GM23248 (cell line): ENCODE measurements at places on chromosomes 1 and 21.
A peak's percentile ranks its signal among the peaks of the same experiment; 100 is the strongest.

DNA sequence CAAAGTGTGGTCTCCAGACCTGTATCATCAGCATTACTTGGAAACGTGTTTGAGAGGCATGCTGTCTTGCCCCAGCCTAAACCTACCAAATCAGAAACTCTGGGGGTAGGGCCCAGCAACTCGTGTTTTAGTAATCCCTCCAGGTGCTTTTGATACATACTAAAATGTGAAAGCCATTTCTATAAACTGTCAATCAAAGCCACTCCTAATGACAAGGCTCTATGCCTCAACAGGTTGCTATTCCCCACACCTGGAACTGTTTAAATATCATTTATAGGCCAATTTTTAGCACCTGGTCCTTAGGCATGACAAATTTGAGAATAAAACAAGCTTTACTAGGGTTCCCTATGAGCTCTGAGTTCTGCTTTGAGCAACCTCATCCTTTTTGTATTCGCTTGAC lies 158.7 kb upstream of the NR5A2 start:
- DNase-seq = no peak
- no peak overlapping the region for H3K27ac ChIP-seq
- no peak overlapping the region for H3K4me3 ChIP-seq
- H3K4me1 ChIP-seq = no peaks in the 10 kb centered on the region; the same call in 1 of the 2 replicates
- H3K36me3 ChIP-seq = no peaks in the 10 kb centered on the region

- no peaks in the 10 kb centered on the region for H3K36me3 ChIP-seq
- no peak overlapping the region for H3K27ac ChIP-seq
- no peak overlapping the region for H3K4me3 ChIP-seq
- H3K4me1 ChIP-seq = no peaks in the 10 kb centered on the region
Measured at GRCh38 chr21:45590726-45591618, 48.7 kb upstream of the SLC19A1 start.

DNA sequence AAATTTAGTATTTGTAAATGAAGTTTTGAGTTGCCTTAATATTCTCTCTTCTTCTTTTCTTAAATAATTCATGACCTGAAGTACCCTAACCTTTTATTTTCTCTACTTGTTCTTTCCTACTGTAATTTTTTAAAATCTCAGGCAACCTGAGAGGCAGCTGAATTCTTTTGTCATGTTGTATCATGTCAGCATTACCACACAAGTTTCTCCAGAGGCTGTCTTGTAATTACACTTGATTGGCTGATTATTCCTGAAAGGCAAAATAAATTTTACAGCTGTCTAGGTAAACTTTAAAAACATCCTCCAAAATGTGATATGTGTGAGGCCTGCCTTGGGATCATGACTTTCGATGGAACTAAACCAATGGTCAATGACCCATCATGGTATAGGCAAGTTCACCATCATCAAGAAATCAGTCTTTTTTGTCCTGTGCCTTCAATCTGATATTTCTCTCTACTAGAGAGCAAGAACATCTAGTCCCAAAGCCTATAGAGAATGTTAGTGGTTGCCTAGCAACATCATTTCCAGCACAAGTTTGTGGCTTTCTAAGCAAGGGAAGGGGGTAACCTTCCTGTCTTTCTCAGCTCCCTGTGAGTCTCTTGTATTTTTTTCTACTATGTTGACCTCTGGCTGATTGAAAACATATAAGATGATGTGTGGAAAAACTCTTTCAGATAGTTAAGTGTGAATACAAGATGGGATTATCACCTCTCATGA lies 115.5 kb downstream of the GABPA start:
- H3K27me3 ChIP-seq = peaks cover 25% of the 10 kb centered on the region; the same call in 1 of the 2 replicates
- no peaks in the 10 kb centered on the region for H3K4me1 ChIP-seq
- H3K4me3 ChIP-seq = no peak overlapping the region
- H3K27ac ChIP-seq = no peak overlapping the region
- no peaks in the 10 kb centered on the region for H3K36me3 ChIP-seq

GRCh38 chr1:163824006-163824405 lies 502.3 kb downstream of the NUF2 start:
- no peaks in the 10 kb centered on the region for H3K36me3 ChIP-seq

DNA sequence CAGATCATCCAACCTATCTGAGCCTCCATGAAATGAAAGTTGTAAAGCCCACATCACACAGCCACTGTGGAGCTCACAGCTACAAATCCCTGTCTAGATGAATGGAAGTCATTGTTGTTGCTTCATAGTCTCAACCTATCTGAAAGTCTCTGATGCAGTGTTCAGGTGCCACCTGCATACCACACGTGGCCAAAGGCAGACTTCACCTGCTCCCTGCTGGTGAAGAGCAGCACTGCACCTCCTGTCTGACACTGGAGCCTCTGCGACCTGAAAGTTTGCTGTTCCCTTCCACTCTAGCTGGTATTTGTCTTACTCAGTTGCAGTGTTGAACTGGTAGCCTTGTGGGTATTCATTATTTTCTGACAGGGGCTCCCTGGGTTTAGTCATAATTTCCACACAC lies 18.4 kb downstream of the LORICRIN start:
- DNase-seq = no peak
- no peaks in the 10 kb centered on the region for H3K36me3 ChIP-seq
- no peak overlapping the region for H3K4me3 ChIP-seq
- H3K27ac ChIP-seq = no peak overlapping the region

DNA sequence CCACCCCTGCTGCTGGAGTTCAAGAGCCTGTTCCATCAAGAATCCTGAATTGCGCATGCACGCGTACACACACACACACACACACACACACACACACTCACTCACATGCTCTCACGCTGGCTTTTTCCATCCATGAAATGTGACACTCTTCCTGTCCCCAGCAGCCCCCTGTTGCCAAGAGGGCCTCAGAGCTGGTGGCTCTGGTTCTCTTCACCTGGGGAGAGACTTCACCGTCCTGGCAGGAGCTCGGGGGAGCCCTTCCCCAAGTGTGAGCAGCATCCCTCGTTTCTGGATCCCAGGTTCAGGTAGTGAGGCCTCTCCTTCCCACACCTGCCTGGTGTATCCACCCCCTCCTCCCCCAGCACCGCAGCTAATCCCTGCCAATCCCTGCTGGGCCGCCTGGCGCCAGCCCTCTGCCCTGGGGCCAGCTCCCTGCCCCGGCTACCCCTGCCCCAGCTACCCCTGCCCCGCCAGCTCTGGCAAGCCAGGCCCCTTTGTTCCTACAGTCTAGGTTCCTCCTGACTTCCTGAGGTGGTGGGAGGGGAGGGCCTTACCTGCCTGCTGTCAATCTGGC lies 9.9 kb downstream of the PLOD1 start:
- DNase-seq = no peak
- H3K27me3 ChIP-seq = no peaks in the 10 kb centered on the region
- peaks cover 22% of the 10 kb centered on the region; the same call in 1 of the 2 replicates for H3K36me3 ChIP-seq
- H3K4me3 ChIP-seq = no peak overlapping the region
- H3K4me1 ChIP-seq = peaks cover 11% of the 10 kb centered on the region; the same call in 1 of the 2 replicates
- no peak overlapping the region for H3K27ac ChIP-seq

- H3K27ac ChIP-seq = no peak overlapping the region
- no peaks in the 10 kb centered on the region for H3K4me1 ChIP-seq
Measured at GRCh38 chr1:104593413-104594187, 843.9 kb downstream of the AMY1C start.

DNA sequence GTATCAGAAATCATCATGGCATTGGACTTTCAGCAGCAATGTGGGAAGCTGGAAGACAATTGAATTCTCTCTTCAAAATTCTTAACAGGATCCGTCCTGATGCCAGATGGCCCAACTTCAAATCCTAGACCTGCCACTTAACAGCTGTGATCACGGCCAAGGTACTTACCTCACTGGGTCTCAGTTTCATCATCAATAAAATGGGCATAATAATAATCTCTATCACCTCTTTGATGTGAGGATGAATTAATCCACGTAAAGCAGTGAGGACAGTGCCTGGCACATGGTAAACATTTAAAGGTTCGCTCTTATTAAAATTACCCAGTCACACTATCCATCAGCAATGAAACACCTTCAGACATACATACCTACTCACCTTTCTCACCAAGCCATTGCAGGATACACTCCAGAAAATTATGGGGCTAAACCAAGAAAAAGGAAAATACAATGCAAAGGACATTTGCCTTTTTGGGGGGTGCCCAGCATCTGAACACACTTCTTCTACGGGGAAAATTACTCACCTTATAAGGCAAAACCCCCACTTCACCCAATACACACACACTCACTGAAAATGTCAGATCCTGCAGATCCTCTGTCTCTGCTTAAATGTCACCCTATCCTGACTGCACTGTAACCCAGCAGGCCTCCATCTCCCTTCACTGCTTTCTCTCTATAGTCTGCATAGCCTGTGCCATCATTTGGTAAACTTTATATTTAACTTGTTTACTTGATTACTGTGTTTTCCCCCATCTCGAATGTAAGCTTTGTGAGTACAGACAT lies 21.7 kb downstream of the GLIS1 start:
- H3K4me1 ChIP-seq = no peaks in the 10 kb centered on the region
- no peak for DNase-seq
- no peak overlapping the region for H3K27ac ChIP-seq
- no peaks in the 10 kb centered on the region for H3K27me3 ChIP-seq
- H3K4me3 ChIP-seq = no peak overlapping the region
- H3K36me3 ChIP-seq = no peaks in the 10 kb centered on the region

- no peak for DNase-seq
- H3K27ac ChIP-seq = no peak overlapping the region
- H3K4me3 ChIP-seq = no peak overlapping the region
- H3K27me3 ChIP-seq = no peaks in the 10 kb centered on the region
Measured at GRCh38 chr1:151963288-151963687, 30.4 kb downstream of the S100A10 start.

DNA sequence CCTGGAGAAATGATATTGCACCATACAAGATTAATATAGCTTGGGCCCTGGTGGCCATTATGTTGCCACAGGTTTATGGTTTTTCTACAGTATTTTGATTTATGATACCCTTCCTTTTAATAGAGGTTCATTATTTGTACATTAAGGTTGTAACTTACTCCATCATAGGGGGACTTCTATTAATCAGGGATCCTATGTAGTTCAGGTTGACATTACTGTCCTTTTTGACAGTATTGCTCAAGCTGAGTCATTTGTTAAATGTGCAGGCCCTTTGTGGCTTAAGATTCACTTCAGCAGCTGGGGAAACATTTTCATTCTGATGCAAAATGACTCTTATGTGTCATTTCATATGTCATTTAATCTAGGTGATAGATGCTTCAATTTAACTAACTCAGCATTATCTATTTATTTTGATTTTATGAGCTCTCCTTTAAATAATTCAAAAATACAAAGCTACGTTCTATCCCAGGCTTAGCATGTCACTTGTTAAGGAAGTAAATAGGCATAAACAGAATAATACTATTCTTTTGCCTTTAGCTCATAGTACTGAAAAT lies 686.9 kb upstream of the NCAM2 start:
- no peak overlapping the region for H3K4me3 ChIP-seq
- no peaks in the 10 kb centered on the region for H3K36me3 ChIP-seq
- no peaks in the 10 kb centered on the region for H3K4me1 ChIP-seq
- H3K27me3 ChIP-seq = no peaks in the 10 kb centered on the region
- no peak for DNase-seq

DNA sequence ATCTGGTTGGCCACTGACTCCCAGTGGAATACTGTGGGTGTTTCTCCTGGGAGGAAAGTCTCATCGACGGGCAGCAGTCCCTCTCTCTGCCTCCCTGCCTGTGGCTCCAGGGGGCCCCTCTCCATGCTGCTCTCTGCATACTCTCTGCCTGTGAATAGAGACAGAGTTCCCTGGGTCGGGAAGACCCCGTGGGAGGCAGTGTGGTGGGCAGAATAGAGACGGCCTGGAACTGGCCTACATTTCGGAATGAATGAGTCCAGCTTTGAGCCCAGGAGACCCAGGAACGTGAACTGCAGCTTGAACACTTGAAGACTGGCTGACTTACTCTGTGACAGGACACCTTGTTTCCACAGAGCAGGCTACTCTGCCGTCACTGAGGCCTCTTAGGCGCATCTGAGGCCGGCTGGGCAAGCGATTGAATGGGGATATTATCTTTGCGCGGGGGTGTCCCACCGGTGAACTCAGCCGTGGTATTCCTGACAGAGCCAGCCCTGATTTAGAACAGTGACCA lies 64.0 kb downstream of the KIF21B start:
- H3K36me3 ChIP-seq = no peaks in the 10 kb centered on the region
- DNase-seq = no peak
- no peak overlapping the region for H3K27ac ChIP-seq
- H3K27me3 ChIP-seq = peaks cover 18% of the 10 kb centered on the region
- H3K4me1 ChIP-seq = no peaks in the 10 kb centered on the region

- no peaks in the 10 kb centered on the region for H3K27me3 ChIP-seq
- no peak overlapping the region for H3K4me3 ChIP-seq
- H3K4me1 ChIP-seq = peaks cover 27% of the 10 kb centered on the region
- peaks cover 75% of the 10 kb centered on the region for H3K36me3 ChIP-seq
- peak overlapping the region; percentile 29 for H3K27ac ChIP-seq
Measured at GRCh38 chr1:179121159-179121938, 39.5 kb downstream of the TOR3A start.

DNA sequence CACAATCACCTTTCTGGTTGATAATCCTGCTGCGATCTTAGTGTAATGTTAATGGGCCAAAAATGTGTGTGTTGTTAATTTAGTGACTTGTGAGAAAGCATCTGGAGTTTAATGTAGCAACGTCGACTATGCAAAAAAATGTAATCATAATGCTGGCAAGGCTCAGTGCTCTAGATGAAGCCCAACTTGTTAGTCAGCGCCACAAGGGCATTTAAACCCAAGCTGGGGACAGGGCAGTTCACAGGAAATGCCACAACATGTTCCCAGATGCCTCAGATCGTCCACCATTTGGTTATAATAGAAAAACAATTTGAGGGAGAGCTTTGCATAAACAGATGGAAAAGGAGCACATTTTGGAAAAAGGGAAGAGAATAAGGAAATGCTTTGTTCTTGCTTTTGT lies 585.4 kb upstream of the PLXNA2 start:
- no peaks in the 10 kb centered on the region for H3K4me1 ChIP-seq
- no peak overlapping the region for H3K27ac ChIP-seq
- no peaks in the 10 kb centered on the region for H3K27me3 ChIP-seq
- H3K36me3 ChIP-seq = no peaks in the 10 kb centered on the region
- no peak overlapping the region for H3K4me3 ChIP-seq

DNA sequence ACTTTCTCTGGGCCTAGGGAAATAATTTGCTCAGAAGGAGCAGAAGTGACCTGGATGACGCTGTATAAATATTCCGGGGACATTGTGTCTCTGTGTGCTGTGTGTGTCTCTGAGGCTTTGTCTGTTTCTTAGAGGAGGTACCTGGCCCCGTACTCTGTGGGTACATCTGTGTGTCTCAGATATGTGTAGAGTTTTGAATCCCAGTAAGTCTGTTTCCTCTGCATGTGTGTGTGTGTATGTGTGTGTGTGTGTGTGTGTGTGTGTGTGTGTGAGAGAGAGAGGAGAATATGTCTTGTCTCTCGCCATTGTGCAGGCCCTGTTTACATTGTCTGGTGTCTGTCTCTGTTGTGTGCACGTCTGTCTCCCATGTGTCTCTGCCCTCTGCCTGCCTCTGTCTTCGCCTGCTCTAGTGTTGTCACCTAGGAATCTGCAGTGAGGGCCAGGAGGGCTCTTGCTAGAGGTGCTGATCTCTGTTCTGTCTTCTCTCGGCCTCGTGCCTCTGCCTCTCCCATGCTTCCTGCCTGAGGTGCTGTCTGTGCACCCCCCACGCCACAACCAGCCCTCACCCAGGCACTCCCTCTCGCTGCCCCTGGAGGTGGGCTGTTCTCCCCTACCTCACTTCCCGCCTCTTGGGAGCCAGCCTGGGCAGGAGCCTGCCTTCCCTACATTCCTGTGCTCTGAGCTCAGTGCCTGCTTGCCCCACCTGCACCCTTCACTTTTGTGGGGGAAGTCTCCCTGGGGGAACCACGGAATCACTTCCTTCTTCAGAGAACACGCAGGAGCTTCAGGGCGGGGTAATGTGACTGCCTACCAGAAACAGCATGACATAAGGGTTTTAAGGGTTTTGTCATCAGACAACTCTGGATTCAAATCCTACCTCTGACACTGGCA lies 5.9 kb downstream of the MAP7D1 start:
- peaks cover 79% of the 10 kb centered on the region for H3K4me1 ChIP-seq
- H3K4me3 ChIP-seq = peak overlapping the region; percentile 70
- H3K27me3 ChIP-seq = no peaks in the 10 kb centered on the region
- 0 out of 2 replicates have a peak, but pooled peaks cover 2% of the 10 kb centered on the region for H3K36me3 ChIP-seq
- H3K27ac ChIP-seq = peak overlapping the region; percentile 95
- DNase-seq = peak; percentile 62
